ENCODE measurements at places on chromosomes 6 and 20.

DNA sequence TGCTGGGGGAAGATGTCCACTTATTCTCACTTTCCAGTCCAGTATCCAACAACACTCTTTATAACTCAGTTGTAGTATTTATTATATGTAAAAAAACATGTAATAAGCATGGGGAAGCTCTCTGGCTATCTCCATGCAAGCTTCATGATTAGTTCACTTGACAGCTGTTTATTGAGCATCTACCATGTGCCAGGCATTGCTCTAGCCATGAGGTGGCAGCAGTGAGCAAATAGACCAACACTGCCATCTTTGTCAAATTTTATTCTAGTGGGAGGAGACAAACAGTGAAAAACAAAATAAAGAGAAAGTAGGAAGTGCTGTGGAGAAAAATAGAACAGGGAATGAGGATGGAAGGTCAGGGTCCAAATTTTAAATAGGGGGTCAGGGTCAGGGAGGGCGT is 131.8 kb downstream of the CFAP61 start:
- no peak for DNase-seq

- DNase-seq = no peak
Observed at GRCh38 chr20:37349517-37350491, 3.9 kb downstream of the SRC start.

GRCh38 chr6:47485491-47486135 is 8.0 kb downstream of the CD2AP start:
- no peak for DNase-seq

GRCh38 chr6:26183581-26184366 is 96.5 kb downstream of the HFE start:
- DNase-seq = peak; percentile 70

DNA sequence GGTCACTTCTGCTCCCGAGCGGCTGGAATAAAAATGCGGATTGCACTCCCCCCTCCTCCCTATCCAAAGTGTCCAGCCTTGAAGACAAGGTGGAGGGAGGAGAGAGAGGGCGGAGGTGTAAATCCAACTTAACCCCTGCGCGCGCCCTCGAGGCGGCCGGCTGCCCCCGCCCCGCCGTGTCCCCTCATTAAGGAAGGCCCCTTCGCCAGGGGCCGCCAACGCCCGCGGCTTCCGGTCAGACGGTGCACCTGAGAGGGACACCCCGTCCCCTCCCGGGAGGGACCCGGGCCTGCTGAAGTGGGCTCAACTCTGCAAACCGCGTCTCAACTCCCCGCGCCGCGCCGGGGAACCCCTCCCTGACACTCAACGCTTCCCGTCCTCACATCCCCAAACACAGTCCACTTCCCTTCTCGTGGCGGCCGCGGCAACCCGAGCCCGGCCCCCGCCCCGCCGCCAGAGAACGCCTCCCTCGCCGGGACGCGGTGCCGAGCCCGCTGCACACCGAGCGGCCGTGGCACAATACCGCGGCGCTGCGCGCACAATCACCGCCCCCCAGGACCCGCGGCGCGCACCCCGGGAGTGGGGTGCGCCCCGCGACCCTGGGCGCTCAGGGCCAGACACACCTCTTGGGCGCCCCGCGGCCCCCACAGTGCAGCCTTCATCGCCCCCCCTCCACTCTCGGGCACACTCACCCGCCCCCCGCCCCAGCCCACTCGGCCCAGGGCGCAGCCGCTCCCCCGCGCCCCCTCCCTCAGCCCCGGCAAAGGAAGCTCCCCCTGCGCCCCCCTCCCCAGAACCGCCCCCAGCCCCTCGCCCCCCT is 102.5 kb downstream of the NOL4L start:
- DNase-seq = no peak

DNA sequence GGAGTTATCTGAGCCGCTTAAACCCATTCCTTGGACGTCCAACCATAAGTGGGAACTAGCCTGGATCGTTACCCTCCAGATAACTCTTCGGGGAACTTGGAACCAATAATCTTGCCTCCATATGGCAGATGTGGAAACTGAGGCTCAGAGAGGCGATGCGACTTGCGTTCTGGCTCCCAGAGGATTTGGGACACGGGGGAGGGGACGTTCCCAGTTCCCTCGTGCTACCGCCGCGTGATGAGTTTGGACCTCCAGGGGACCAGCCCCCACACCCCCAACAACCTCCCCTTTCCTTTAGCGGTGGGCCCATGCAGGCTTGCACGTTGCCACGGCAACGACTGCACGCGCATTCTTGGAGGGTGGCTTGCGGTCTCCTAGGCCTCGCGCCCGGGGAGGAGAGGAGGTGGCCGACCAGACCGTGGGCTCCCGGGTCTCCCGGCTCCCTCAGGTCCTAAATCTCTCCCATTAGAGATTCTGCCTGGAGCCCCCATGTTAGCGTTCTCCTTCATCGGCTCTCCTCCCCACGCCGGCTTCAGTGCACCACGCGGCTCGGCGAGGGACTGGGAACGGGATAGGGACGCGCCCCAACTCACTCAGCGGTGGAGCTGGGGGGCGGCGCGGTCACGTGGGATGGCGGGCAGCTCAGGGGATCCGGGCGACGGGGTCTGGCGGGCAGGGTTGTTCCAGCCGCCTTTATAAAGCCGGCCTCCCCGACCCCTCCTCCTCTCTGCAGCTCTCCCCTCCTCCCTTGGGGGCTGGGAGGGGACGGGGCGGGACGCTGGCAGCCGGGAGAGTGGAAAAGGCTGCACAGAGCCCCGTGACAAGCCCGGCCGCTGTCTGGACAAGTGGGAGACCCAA is at the start of gene PLTP:
PLTP (minus strand) TSS at position 670 of the 858 bp plus-strand sequence. CDS start 703 bp downstream, outside the sequence.
- no peak for DNase-seq

GRCh38 chr20:23679133-23680092 is 9.4 kb downstream of the CST4 start:
- DNase-seq = no peak

DNA sequence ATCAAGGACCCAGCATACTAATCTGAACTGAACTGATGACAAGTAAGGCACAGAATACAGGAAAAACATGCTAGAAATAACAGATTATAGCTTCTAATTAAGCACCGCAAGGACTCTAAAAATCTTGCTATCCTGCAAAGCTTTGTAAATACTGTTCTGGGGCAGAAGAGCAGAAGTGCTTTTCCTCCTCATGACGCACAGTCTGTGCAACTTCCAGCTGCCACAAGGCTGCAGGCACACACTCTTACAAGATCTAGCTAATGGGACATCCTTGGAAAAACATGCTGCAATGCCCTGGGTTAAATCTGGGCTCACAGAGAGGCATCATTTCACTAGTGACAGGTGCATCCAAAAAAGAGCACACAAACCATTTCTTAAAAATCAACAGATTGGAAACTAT is 188.6 kb downstream of the GJA10 start:
- DNase-seq = no peak

DNA sequence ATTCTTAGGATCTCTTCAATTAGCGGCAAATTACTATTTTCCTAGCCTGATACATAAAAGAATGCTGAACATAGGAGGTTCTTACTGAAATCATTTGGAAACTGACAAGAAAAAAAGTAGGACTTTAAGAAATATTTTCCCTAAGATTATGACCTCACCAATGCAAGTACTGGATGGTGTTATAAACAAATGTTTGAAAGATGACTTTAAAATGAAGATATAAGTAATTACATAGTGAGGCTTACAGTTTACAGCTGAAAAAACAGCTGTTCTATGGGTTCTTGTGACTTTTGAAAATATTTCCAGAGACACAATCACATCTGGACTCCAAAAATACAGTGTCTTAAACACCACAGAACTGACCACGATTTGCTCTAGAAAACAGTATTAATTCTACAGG is 64.9 kb downstream of the ADAT2 start:
- no peak for DNase-seq

- DNase-seq = no peak
Observed at GRCh38 chr6:35300848-35301247, 3.2 kb downstream of the DEF6 start.

GRCh38 chr6:54238396-54238795 is 69.8 kb upstream of the TINAG start:
- DNase-seq = peak; percentile 75

DNA sequence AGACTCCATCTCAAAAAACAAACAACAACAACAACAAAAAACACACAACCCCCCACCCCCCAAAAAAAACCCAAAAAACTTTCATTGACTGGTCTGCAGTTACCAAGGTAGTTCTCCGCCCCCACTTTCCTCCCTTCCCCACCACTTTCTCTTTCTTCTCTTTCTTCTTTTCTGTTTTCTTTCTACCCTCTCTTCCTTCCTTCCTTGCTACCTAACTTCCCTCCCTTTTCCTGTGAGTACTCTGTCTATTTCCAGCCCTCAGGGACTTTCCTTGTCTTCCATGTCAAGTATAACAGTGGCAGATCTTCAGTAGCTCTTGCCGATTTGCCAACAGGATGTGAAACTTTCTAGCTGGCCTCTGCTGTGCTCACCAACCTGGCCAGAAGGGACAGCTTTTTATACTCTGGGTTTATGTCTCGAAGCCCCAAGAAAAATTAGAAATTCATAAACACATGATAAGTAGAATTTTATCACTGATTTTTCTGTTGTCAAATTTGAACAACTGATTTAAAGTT is 399.5 kb downstream of the QKI start:
- no peak for DNase-seq

GRCh38 chr6:166872531-166873009 is 83.8 kb downstream of the RNASET2 start:
- no peak for DNase-seq

GRCh38 chr6:146949425-146949824 is 254.8 kb upstream of the STXBP5 start:
- no peak for DNase-seq

DNA sequence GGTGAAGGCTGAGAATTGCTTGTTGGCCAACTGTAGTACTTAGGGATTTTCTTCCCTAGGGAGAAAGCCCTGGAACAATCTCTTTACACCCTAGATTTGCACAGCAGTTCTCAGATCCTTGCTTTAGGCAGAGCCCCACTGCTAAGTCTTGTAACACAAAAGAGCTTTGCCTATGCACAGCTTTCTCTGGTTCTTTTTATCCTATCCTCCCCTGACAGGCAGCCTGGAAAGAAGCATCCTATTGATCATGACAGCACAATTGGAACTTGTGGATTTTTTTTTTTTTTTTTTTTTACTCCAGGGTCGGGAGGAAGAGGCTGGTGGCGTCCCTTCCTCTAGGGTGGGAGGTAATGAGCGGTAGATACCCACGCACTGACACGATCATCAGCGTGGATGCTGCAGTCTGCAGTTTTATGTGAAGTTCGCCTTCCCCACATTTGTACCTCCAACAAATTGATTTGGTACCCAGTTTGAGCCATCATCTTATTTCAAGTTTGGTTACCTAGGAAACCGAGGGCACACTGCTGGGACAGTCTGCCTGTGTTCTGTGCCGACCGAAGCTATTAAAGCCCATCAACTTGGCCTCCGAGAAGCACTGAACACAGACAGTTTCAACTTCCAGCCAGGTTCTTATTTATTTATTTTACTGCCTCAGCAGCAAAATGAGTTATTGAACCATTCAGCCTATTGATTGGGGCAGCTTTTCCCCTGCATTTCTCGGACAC is 110.1 kb downstream of the NRN1 start:
- no peak for DNase-seq

DNA sequence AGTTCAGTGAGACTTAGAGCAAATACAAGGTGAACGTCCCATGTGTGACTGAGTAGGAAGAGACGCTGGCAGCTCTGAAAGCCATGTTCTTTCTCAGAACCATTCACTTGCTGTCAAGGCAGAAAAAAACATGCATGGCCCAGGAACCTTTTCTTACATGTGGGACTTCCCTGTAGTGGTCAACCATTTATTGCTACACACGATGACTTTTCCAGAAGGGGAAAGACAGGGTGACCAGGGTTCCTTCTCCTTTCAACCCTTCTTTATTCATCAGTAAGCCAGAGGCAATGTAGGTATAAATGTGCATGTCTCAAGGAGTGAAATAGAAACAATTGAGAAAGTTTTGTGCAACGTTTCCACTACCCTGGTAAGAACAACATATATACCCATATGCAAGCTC is 189.0 kb downstream of the NFATC2 start:
- DNase-seq = no peak

DNA sequence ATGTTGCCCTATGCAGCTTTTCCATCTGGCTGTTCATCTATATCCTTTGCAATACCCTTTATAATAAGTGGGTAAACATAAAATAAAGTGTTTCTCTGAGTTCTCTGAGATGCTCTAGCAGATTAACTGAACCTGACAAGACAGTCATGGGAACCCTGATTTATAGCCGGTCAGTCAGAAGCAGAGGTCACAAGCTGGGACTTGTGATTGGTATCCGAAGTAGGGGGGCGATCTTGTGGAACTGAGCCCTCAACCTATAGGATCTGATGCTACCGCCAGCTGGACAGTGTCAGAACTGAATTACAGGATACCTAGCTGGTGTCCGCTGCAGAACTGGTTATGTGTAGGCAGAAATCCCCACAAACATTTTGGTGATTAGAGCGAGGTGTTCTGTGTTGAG is 39.0 kb downstream of the SLC17A5 start:
- no peak for DNase-seq

GRCh38 chr20:438571-439469 is 23.5 kb downstream of the TBC1D20 start:
- DNase-seq = no peak

- DNase-seq = no peak
Observed at GRCh38 chr6:143765422-143766184, 77.5 kb upstream of the LTV1 start.

DNA sequence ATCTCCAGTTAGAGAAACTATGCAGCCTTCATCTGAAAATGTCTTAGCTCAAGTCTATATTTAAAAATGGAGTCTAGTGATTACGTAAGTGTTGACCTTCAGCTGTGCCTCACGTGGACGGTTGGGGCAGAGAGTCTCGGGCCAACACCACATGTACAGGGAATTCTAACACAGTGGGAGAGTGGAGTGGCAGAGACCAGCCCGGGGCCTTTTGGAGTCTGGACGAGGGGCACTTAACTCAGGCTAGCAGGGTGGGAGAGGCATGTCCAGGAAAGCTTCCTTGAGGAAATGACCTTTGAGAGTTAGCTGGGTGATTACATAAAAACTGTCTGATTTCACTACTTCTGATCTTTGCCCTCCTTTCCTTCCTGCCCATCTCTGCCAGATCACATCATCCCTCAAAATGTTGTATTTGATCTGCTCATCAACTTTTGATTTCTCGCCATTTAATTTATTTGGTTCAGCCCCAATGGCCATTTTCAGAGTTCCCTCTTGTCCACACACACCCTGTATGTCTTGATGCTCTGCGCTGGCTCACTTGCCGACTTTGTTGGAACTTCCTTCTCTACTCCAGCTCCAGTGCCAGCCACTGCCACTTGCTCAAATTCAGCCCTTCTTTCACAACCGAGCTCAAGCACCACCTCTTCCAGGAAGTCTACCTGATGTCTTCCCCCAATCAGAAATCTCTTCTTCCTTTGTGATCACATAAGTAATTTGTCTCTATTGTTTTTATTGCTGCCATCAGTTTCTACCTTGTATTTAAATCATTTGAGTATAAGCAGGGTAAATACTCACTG is 2.6 kb downstream of the ARMC2 start:
- no peak for DNase-seq

- peak; percentile 51 for DNase-seq
Observed at GRCh38 chr6:56902641-56903464, 52.1 kb upstream of the BEND6 start.
